ENCODE measurements at places on chromosomes 12 and 14.

DNA sequence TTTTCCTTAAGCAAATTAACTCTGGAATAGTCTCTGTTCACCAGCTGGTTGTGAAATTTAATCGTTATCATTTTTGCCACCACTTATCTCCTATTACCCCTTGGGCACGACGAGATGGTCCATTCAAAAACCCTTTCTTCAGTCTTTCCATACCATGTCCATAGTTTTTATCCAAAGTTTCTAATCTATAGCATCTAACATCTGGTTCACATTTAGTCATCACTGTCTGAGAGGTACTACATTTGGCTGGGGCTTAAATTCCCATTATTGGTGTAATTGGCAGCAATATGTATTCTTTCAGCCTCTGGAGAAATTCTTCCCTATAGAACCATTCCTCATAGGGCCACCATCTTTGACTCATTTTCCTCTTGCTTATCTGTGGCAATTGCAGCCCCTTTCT is 163.5 kb downstream of the CCER1 start:
- DNase-seq: no peak

DNA sequence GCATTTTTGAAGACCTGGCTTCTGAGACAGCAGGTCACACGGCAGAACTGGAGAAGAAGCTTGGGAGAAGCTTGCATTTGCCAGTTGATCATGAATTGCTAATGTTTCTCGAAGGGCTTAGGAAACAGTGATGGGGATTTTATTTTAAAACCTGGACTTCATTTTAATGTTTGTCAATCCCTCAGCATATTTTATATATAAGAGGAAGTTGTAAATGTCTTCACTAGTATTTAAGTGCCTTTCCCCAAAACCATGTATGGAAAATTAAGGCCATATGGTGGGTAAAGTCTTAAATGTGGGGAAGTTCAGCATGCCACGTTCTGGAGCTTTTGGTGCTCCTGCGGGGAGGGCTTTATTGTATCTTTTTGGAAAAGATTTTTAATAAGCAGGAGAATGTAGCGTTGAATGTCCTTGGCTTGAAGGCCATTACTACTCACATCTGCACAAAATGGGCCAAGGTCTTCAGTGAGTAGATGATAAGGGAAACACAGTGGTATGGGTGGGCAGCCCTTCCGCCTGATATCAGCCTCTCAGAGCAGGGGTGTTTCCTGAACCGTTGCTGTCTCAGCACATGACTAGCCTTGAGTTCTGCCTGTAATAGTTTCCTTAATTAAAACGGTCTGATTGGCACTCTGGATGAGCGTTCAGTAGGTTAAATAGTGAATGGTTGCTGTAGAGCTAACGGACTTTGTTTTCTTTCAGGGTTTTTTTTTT is 511.4 kb downstream of the PCNX1 start:
- no peak for DNase-seq

GRCh38 chr12:123106640-123107359 is 44.1 kb downstream of the PITPNM2 start:
- peak; percentile 34 for DNase-seq

- no peak for DNase-seq
Observed at GRCh38 chr12:115017346-115017745, 333.4 kb upstream of the TBX3 start.

DNA sequence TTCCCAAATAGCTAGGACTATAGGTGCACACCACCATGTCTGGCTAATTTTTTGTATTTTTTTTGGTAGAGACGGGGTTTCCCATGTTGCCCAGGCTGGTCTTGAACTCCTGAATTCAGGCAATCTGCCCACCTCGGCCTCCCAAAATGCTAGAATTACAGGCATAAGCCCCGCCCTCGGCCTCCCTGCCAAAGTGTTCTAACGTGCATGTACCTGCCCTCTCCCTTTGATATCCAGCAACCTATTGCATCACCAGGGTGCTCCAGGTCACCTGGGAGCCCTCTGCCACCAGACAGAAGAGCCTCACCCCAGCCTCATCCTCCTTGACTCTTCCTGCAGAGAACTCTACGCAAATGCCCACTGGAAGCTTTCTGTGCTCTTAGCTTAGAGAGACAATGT is 2.2 kb upstream of the EML1 start:
- no peak for DNase-seq

DNA sequence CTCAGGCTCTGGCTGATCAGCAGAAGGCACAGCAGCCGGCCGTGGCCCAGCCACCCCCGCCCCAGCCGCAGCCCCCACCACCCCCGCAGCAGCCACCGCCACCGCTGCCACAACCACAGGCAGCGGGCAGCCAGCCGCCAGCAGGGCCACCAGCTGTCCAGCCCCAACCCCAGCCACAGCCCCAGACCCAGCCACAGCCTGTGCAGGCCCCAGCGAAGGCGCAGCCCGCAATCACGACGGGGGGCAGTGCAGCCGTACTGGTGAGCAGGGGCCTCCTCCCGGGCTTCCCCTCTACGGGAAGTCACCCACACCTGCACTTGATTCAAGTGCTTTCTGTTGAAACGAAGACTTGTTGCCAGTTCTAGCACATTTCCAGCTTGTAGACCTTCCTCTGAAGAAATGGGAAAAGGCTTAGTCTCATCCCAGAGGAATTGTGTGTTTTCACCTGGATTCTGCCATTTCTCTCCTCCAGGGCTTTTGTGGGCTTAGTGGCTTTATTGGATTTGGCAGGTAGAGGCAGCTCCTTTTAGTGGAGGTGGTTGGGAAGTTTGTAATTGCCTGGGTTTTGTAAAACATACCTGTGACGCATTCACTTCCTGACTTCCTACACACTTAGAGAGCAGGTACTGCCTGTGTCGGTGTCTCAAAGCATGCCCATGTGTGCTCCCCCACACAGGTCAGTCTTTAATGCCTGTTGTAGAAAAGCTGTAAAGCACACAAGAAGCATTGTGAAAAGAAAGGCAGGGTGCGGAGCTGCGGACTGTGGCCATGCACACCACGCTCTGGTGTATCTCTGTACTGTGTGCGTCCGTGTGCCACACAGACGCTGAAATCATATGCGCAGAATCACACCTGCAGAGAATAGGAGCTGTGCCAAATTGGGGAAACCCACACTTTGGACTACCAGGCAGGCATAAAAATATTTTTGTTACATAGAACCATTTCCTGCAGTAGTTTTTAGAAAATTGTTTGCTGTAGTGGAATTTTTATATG is 90.5 kb downstream of the DDX51 start:
- DNase-seq: no peak

DNA sequence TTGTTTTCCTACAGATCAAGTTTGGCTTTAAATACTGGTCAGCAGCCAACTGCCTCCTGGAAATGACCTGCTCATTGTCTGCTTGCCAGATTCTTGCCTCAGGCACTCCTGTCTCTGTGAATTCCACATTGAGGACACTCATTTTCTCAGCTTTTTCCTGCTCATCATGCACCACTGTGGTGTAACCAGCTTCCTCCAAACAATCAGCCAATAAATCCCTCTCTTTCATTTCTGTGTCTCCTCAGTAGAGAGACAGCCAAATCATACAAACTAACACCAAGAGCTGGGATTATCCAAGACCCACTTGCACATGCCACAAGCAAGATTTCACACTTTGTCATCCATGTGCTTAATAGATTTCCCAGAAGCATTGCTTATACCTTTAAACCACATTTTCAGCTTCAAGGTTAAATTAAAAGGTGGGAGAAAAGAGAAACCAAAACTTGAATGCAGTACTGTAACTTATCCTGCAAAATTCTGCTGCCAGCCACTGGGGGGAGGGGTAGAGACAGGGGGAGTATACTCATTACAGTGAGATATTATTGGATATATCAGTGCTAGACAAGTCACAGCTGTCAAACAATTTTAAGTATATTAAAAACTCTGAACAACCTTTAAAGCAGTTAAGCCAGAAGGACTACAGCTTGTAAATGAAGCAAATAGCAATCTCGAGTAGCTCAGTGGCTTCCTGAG is 105.0 kb downstream of the PPP2R5E start:
- no peak for DNase-seq

- peak; percentile 66 for DNase-seq
Observed at GRCh38 chr12:54560374-54560858, 11.0 kb downstream of the PDE1B start.

GRCh38 chr14:101916816-101917412 is 47.5 kb upstream of the DYNC1H1 start:
- no peak for DNase-seq

GRCh38 chr12:100075598-100075997 is 67.1 kb downstream of the BLTP3B start:
- no peak for DNase-seq

DNA sequence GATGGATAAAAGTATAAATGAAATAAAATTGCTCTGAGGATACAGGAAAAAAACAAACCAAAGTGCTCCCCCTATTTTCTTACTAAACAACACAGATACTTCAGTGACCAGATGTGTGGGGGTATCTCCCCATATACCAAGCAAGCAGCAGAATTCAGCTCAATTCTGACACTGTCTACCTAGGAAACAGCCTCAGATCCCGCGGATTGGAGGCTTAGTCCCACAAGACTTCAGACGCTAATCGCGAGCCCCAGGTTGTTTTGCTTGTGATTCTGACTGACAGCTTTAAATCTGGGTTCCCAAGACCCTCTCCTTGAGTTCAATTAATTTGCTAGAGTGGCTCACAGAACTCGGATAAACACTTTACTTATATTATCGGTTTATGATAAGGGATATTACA is 17.3 kb downstream of the NFKBIA start:
- DNase-seq: no peak

- no peak for DNase-seq
Observed at GRCh38 chr14:24848102-24848790, 201.7 kb downstream of the STXBP6 start.

DNA sequence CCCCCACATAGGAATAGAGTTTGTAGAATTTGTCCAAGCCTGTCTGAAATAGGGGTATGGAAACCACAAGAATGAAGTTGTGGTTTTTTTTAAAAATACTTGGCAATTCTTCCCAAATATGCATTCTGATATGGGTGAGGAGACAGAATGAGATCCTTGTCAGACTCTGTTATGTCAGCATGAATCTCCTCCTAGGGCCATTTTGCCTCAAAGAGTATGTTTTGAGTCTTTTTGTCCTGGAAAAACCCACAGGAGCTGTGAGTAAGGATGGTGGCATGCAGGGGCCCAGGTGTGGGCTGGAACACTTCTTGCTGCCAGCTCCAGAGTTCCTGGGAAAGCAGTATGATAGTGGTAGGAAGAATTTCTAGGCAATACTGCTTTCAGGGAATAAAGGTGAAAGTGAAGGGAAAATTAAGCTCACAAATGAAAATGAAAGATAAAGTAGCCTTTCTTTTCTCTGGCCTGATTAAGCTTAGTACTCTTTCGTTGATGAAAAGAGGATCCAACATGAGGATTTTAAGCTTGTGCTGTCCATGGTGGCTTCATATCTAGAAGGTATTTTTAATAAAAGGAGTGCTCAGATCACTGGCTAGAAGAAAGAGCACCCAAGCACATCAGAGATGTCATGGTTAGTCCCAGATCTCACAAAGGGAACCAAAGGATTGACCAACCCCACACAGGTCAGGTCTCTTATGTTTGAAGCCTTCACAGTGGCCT is 130.8 kb downstream of the LLPH start:
- no peak for DNase-seq

- no peak for DNase-seq
Observed at GRCh38 chr12:4648104-4648500, 749 bp downstream of the AKAP3 start.

DNA sequence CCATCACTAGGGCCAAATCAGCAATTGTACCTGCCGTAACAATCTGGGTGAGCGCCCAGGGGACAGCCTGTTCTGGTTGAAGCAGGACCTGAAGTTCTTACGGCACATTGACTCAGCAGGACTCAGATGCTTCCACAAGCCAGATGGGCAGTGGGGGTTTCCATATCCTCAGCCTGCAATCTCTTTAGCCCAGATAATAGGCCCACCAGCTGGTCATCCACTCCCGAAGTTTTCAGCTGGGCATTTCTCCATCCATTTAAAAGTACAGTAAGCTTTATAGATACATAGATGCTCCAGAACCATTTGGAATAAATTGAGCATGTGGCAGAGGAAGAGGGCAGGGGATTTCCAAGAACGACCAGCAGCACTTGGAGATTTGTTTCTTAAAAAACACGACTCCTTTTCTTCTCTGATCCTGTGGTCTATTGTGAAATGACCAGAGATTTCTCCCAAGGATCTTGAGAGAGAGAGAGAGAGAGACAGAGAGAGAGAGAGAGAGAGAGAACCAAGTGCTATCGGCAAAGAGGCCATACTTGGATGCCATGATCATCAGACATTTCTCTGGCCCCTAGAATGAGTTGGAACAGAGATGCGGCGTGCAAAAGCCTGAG is 74.8 kb upstream of the PLXNC1 start:
- DNase-seq: no peak

DNA sequence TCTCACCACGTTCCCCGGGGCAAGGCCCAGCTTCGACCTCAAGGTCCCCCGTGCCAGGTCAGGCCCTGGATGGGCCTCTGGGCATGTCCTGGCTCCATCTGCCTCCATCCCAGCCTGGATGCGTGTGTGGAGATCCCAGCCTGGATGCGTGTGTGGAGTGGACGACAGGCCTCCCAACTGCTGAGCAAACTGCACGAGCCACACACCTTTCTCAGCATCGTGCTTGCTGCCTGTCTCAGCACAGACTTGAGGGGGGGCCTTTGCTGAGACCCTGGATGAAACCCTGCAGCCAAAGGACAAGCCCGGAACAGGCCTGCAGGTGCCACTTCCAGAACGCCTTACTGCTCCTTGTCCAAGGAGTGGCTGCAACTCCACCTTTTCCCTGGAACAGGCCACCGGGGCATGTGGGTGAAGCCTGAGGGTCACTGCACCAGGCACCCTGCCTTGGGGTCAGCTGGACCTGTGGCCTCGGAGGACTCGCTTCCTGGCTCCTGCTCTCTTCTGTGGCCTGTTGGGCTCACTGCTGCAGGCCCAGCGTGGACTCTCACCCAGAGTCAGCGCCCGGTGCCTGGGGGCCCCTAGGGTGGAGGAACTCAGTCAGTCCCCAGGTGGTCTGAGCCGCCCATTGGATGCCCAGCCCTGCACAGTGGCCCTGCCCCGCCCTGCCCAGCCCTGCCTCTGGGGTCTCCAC is 176.0 kb downstream of the KIF26A start:
- DNase-seq: no peak

- no peak for DNase-seq
Observed at GRCh38 chr14:75234173-75235115, 44.2 kb upstream of the FOS start.

- no peak for DNase-seq
Observed at GRCh38 chr12:50603817-50604639, 99.2 kb downstream of the DIP2B start.

DNA sequence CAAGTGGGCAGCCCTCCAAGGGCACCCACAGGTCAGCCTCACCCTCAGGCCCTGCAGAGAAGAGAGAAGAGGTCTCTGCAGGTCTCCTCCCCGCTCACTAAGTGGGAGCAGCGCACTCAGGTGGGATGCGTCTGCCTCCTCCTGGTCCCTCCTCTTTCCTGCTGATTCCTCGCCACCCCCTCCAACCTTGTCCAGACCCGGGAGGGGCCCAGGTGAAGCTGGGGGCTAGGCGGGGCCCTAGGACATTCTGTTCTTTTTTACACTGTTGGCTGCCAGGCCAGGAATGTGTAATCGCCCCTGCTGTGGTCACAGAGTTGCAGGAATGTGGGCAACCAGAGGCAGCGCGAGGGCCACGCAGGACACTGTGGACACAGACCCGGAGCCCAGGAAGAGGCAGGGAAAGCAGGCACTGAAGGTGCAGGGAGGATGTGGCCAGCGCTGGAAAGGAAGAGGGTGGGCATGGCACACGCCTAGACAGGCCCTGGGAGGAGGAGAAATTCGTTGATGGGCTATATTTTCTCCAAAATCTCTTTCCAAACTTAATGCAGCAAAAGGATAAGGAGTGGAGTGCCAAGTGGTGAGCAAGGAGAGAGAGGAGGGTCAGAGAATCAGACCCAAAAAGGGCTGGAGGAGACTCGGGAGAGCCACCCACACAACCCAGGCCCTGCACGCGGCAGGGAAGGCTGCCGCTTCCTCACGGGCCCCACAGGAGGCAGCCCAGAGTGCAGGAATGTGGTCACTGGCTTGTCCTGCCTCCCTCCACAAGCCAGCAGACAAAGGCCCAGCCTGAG is 911 bp upstream of the SCNN1A start:
- no peak for DNase-seq
